ENCODE measurements at places on chromosomes 5 and 9. TPM values are rescaled to one million over a fixed set of nuclear protein-coding genes. Genes with fewer than 3 reads are reported as not detected.
A peak's percentile ranks its signal among the peaks of the same experiment; 100 is the strongest.

DROSHA gene
- 74.3 TPM for total RNA-seq

PCDHA8 gene
- not detected for total RNA-seq

DNA sequence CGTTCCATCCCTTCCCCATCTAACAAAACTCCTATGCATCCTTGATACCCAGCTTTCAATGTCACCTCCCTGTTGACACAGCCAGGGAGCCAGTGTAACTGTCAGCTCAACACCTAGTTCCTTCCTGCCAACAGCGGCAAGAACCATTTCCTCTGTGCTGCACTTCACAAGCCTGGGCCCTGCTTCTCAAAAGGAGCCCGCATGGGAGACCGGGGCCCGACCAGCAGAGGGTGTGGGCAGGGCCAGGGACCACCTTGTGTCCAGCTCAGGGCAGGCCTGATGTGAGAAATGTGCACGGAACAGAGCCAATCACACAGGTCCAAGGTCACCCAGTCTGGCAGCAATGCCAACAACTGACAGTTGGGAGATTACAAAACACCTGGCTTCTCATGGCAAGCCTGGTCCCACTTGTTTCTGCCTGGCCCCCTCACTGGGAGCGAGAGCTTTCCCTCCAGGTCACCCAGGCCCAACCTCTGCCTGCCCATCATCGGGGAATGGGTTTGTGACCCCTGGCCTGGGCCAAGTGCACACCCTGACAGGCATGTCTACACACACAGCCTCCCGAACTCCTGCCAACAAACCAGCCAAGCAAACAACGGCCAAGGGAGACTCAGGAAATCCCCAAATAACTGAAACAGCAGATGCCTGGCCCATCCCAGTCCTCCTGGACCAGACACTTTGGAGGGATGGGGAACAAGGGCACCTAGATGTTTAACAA, 3.1 kb downstream of the RNF44 start:
- H3K4me3 ChIP-seq, result peak overlapping the region; percentile 95
- H3K27ac ChIP-seq, result peak overlapping the region; percentile 99
- DNase-seq, result peak; percentile 76
- H3K4me1 ChIP-seq, result peaks cover 62% of the 10 kb centered on the region
- peaks cover 55% of the 10 kb centered on the region for H3K36me3 ChIP-seq
- H3K27me3 ChIP-seq, result no peaks in the 10 kb centered on the region

GRCh38 chr9:122991370-122991830, 42.1 kb upstream of the GPR21 start:
- H3K27me3 ChIP-seq, result no peaks in the 10 kb centered on the region
- no peak overlapping the region for H3K4me3 ChIP-seq
- no peak overlapping the region for H3K27ac ChIP-seq
- H3K36me3 ChIP-seq, result peaks cover 8% of the 10 kb centered on the region

DNA sequence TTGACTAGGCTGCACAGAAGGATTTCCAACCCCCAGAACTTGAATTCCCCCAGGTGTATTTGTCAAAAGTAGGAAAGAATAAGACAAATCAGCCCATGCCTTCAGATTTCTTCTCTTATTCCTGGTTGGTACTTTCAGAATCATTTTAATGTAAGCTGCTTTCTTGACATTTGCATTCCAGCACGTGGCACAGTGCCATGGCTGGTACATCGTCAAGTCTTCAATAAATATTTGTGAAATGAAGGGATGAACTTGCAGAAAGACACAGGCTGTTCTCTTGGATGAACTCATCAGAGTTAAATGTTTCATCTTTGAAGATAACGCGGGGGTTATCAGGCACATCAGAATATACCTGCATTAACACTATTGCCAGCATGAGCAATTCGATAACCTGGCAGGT, 14.5 kb downstream of the KCNIP1 start:
- H3K27me3 ChIP-seq, result peaks cover 7% of the 10 kb centered on the region
- no peak overlapping the region for H3K27ac ChIP-seq
- DNase-seq, result no peak
- H3K36me3 ChIP-seq, result no peaks in the 10 kb centered on the region
- H3K4me3 ChIP-seq, result no peak overlapping the region

Measured in activated CD8-positive, alpha-beta T cell treated with anti-CD3 and anti-CD28 coated beads, Interleukin-2, amount 10 ng/mL, durations not matched to agents 7 days and 5 days (primary cell).